ENCODE measurements at places on chromosomes 7 and 10.

DNA sequence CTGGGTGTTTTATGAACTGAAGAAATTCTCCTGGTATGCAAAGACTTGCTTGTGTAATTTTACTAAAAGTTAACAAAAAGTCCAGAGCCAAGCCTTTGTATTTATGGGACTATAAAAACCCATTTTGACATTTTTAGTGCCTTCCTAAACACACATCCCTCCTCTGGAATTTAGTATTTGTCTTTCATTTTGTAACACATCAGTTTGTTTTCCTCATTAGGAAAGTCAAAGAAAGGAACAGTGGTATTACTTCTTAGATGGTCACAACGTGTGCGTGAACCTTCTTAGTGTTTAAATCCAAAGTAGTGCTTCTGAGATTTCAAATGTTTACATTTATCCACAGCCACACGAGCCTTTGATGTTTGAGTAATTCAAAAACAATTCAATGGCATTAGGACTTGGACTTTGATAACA, 103.2 kb upstream of the TMEM106B start:
- no peak for DNase-seq

- no peak for DNase-seq
Measured at GRCh38 chr10:83934062-83934461, 205.2 kb upstream of the GHITM start.

GRCh38 chr10:104657457-104657856, 16.4 kb downstream of the SORCS3 start:
- no peak for DNase-seq

GRCh38 chr7:73970801-73971229, 57.2 kb upstream of the ELN start:
- no peak for DNase-seq

GRCh38 chr7:128388145-128388485, 21.7 kb downstream of the IMPDH1 start:
- no peak for DNase-seq

DNA sequence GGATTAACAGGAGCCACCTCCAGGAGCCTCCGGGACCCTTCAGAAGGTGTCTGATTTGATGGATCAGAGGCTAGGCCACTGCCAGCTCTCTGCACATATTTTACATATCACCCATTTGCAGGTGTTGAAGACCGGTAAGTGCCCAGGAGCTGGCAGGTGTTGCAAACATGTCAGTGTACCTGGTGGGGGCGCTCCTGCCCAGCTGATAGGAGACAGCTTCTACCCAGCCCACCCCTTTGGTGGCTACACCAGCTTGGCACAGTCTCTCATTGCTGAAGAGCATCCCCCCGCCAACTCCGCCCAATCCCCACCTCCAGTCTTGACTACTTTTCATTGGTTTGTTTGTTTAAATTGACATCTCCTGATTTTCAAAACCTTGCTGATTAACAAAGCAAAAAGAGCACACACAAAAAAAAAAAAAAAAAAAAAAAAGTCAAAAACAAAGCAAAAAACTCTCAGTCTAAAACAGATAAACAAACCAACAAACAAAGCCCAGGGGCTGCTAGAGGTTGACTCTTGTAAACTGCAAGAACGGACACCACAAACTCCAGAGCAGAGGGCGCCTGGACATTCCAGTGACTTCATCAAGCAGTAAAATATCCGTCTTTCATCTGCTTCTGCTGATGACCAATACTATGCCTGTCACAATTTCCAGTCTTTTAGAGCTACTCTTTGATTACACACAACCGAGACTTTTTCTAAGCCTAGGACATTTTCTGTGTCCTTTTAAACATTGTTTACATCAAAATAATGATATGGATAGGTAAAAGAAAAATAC, 275.3 kb downstream of the NRG3 start:
- no peak for DNase-seq

- no peak for DNase-seq
Measured at GRCh38 chr10:79116368-79116767, 47.6 kb downstream of the ZMIZ1 start.

DNA sequence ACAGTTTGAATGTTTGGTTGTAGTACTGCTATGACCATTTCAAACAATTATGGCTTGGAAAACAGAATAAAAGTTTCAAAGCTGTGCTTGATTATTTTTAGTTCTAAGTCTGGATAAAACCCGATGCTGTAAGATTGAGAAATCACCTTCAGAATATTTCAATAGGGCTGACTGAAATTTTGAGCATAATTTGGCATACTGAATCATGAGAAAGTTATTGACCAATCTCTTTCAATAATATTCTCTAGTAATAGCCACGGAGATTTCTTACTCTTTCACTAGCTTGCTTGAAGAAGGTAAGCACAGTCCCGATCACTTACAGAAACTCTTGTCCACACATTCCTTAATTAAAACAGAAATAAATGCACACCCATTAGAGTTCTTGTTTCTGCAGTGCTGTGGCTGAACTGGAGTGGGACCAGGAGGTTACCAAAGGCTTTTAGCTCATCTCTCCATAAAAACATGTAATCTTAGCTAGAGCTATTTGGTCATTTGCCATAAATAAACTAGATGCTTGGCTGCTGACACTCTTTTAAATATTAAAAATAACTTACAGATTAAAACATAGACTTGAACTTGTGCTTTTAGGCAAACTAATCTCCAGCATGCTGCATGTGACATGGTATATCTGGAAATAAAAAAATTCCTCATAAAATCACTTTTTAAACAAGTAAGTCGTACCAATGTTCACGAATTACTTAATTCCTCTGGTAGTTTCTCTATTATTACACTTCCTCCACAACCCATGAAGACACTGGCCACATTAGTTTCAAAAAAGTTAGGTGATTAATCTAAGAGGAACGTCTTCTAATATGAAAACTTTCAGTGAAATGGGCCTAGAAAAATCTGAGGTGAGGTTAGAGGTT, 97.8 kb downstream of the AGMO start:
- no peak for DNase-seq

DNA sequence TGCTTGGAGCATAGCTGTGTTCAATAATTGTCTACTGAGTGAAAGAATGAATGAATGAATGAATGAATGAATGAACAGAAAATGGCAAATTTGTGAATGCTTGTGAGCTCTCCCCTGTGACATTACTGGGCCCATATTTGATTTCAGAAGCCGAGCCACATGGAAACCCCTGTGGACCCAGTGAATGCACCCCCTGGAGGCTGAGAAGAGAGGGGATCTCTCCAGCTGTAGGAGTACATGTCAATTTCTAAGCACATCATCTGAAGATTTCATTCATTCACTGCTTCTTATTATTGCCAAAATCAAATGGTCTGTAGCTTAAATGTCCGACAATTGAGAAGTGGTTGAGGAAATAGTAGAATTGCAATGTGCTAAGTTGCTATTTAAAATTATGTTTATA, 58.3 kb upstream of the DOCK1 start:
- DNase-seq: no peak

GRCh38 chr10:10959666-10960065, 58.0 kb upstream of the CELF2 start:
- DNase-seq: no peak

DNA sequence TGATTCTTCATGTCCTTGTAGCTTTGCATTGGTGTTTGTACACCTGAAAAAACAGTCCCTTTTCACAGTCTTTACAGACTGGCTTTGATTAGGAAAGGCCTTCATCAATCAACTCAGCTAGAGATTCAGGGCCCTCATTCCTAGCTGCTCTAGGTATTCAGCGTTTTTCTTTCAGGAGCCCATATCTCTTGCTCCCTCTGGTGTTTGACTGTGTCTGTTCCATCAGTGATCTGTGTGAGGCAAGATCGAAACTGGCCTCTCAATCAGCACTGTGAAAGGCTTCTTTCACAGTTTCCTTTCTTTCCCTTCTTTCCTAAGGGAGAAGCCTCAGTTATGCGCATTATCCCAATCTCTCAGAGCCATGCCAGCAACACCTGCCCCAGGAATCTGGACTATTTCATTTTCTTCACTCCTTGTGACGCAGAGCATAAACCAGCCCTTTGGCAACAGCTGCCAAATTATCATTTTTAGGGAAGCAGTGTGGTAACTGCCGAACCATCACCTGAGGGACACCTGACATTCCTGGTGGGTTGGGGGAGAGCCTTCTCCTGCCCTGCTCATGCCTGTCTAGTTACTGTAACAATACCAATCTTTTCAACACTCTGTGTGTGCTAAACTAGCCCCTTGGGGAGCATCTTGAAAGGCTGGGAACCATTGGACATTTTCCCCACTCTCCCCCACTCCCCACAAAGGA, 75.7 kb upstream of the CCDC71L start:
- DNase-seq: no peak

DNA sequence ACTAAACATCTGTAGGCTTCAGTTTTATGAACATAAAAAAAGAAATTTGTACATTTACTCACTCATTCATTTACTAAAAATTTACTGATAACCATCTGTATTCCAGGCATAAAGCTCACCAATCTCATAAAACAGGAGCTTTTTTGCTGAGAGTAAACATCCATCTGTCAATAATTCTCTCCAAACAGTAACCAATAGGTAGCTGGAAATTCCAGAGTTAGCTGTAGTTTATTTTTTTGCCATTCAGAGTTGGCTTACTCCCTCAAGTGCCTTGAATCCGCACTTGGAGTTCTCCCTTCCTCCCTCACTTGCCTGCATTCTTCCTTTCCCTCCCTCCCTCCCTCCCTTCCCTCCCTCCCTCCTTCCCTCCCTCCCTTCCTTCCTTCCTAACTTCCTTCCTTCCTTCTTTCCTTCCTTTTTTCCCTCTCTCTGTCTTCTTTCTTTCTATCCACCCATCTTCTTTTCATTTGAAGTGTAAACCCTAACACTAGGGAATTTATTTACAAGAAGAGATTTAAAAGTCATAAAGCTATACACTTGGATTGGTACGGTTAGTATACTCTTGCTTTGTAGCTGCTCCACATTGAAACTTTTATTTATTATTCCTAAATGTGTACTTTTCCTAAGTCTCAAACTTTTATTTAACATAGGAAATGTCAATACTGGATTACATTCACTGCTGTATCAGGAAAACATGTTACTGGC, 44.6 kb upstream of the BICC1 start:
- DNase-seq: no peak

DNA sequence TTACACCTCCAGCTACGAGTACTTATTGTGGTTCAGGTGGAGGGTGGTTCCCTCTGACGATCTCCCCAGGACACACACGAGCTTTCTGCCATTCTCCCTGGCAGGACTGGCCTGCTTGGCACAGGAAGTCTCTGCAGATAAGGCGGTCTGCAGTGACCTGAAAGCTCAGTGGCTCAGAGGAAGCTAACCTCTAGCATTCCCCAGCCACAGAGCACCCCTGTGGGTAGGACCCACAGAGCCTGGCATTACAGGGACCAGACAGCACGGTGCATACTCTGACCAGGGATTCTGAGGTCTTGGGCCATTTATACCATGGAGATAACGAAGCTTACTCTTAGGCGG, 1.9 kb upstream of the GPR146 start:
- no peak for DNase-seq

DNA sequence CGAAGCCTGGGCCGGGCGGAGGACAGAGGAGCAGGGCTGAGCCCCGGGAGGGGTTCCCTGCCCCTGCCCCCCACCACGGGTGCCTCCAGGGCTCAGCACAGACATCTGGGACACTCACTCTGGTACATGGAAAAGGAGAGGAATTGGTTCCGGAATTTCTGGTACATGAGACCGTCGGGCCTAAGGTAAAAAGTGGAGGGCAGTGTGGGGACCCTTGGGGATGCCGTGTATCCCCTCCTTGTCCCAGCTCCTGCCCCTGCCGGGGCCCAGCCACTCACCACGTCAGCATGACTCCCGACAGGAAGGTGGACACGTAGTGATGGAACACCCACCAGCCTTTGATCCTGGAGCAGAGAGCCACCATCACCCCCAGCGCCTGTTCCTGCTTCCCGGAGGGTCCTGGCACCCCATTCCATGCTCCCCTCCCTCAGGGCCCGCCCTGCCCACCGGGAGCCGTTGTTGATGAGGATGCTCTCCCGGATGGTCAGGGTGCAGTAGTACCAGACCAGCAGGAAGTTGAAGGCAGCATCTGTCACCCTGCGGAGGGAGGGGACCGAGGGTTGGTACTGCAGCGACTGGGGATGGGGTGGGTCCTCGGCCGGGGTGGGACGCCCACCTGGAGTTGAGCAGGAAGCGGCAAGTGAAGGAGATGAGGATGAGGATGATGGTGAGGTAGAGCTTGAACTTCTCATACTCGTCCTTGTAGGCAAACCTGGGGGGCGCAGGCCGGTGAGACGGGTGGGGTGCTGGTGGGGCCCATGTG, 6.4 kb downstream of the TMEM120A start:
- no peak for DNase-seq

DNA sequence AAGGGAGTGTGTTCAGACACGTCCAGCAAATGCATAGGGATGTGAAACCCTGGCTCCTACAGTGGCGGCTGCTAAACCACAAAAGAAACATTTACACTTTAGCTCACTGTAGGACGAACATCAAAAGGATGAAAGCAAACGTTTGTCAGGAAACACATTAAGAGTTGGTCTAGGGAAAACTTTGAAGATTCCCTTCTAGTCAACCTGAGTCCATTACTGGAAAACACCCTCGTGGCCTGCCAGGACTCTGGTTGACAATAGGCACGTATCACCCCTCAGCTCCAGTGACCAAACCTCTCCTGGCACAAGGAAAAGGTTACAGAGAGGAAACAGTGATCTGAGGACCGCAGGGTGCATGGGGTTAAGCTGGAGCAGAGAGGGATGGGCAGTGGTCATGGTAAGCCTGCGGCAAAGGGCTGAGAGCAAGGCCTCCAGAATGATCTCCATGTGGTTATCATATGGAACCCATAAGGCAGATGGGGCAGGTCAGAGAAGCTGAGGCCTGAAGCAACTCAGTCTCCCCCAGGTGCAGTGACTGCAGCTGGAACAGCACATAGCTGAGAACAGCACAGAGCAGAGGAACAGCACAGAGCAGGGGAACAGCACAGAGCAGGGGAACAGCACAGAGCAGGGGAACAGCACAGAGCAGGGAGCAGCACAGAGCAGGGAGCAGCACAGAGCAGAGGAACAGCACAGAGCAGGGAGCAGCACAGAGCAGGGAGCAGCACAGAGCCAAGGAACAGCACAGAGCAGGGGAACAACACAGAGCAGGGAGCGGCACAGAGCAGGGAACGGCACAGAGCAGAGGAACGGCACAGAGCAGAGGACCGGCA, 49.9 kb downstream of the CHST15 start:
- DNase-seq: no peak

GRCh38 chr7:138025215-138026186, 23.6 kb upstream of the CREB3L2 start:
- DNase-seq: no peak

DNA sequence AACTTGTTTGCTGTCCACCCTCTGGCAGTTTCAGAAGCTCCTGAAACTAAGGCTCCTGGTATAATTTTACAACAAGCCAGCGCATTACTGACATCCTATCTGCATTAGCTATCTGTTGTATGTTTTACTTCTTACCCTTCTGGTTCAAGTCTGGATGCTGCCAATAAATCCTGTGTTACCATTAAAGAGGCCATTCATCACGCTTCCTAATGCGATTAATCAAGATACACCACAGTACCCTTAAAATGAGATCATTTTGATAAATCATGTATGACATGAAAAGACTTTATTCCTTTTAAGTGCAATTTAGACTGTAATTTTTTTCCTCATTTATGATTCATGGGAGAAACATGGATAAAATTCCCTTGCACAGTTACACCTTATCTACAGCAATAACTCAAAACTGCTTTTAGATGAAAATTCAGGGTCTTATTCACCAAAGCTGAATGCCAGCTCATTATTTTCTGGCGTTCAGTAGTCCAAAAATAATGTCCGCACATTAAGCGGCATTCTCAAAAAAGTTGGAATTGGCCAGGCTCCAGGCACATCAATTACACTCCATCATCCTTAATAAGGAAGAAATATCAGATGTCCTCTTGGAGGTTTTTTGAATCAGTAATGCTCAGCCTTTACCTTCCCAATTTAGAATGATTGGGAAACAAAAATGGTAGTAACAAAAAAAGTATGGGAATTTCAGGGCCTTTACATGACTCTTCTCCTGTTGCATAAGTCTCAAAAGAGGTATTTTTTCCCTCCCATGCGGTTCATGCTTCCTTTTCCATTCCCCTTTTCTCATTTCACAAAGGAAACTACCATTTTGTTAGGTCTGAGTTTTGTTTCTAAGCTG, 878.5 kb downstream of the LRMDA start:
- DNase-seq: no peak
